ENCODE measurements at places on chromosomes 12 and 14.

- DNase-seq, result no peak
Observed at GRCh38 chr14:103830511-103831270, 16.7 kb downstream of the PPP1R13B start.

GRCh38 chr14:50007123-50007903 lies 109.1 kb downstream of the VCPKMT start:
- no peak for DNase-seq

GRCh38 chr12:13592063-13592942 lies 389.1 kb downstream of the GRIN2B start:
- DNase-seq, result no peak

- no peak for DNase-seq
Observed at GRCh38 chr14:52051251-52051650, 17.6 kb downstream of the NID2 start.

DNA sequence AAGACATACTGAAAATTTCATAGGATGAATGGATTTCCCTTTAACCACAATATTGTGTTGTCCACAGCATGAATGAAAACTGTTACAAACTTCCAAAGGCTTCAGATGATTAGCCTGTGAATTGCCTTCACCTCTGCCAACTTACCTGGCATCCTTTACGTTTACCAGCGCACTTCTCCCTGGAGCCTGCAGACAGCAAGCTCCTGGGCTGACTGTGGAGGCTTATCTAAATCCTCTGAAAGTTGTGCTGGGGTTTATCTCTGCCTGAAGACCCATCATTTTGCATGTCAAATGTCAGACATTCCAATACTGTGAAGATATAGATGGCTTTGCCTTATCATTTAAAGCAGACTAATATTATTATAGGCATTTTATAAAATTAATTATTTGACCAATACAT lies 403.0 kb downstream of the SYT1 start:
- DNase-seq, result no peak

Data from activated T-cell treated with anti-CD3 and anti-CD28 coated beads, Interleukin-2, amount 50 U/mL, for 1 hour (primary cell).